Osteoblast (primary cell): ENCODE measurements at places on chromosomes 3 and 15. TPM values are rescaled to one million over a fixed set of nuclear protein-coding genes. Genes with fewer than 3 reads are reported as not detected.

Gene ACAP2
- 115 and 121 TPM in 2 replicates for total RNA-seq

Gene LRRIQ4
- under 0.01 and 0.29 TPM in 2 replicates for total RNA-seq

Gene CHRNB4
- not detected in 2 replicates for total RNA-seq

Gene RPP25
- total RNA-seq = 6.2 and 6.9 TPM in 2 replicates

Gene SMCO1
- not detected in 2 replicates for total RNA-seq

Gene NANOGP8
- under 0.01 and 1.2 TPM in 2 replicates for total RNA-seq

Gene SSUH2
- total RNA-seq = not detected in 2 replicates

Gene KCNH8
- total RNA-seq = not detected in 2 replicates

Gene UCN2
- total RNA-seq = 0.29 and 0.72 TPM in 2 replicates

Gene CFAP20DC
- total RNA-seq = 2.2 and 4.7 TPM in 2 replicates

Gene IL12A
- 3.2 and 4.7 TPM in 2 replicates for total RNA-seq

Gene TM4SF18
- total RNA-seq = 0.29 TPM in 1 of 2 replicates, not detected in the other

Gene FAH
- 17.7 and 21.2 TPM in 2 replicates for total RNA-seq

Gene VGLL3
- 198 and 242 TPM in 2 replicates for total RNA-seq

Gene CNTN4
- total RNA-seq = under 0.01 TPM in 1 of 2 replicates, not detected in the other

Gene AAGAB
- total RNA-seq = 41.8 and 51.0 TPM in 2 replicates

Gene LMOD3
- total RNA-seq = not detected in 2 replicates

Gene RAB11A
- total RNA-seq = 55.7 and 68.0 TPM in 2 replicates

Gene HRG
- total RNA-seq = not detected in 2 replicates

Gene LDHAL6B
- not detected in 2 replicates for total RNA-seq

Gene ENTPD3
- 0.36 and 0.88 TPM in 2 replicates for total RNA-seq

Gene PCBP4
- total RNA-seq = 19.7 and 22.4 TPM in 2 replicates

Gene ZNF619
- 6.5 and 8.5 TPM in 2 replicates for total RNA-seq

Gene MESP2
- 0.72 and 1.5 TPM in 2 replicates for total RNA-seq

Gene GPR62
- under 0.01 TPM in 1 of 2 replicates, not detected in the other for total RNA-seq

Gene TIMP4
- total RNA-seq = 2.4 and 3.3 TPM in 2 replicates

Gene KLHL40
- not detected in 2 replicates for total RNA-seq

Gene MAGEL2
- not detected in 2 replicates for total RNA-seq

Gene RASL12
- total RNA-seq = under 0.01 and 0.36 TPM in 2 replicates

Gene RLBP1
- total RNA-seq = under 0.01 TPM in 2 replicates

Gene CDC25A
- 0.88 and 1.1 TPM in 2 replicates for total RNA-seq

Gene TRMT10C
- total RNA-seq = 25.0 and 25.6 TPM in 2 replicates

Gene FANCD2OS
- not detected in 2 replicates for total RNA-seq

Gene CCRL2
- 0.72 and 0.88 TPM in 2 replicates for total RNA-seq

Gene HACD3
- total RNA-seq = 75.3 and 79.6 TPM in 2 replicates

Gene ACP3
- under 0.01 TPM in 1 of 2 replicates, not detected in the other for total RNA-seq

Gene DNAH1
- 8.0 and 8.7 TPM in 2 replicates for total RNA-seq

Gene DTX3L
- 30.6 and 33.7 TPM in 2 replicates for total RNA-seq

Gene C2CD4B
- total RNA-seq = not detected in 2 replicates

Gene GRK7
- not detected in 2 replicates for total RNA-seq

Gene POC1A
- total RNA-seq = 1.8 and 3.2 TPM in 2 replicates

Gene RTP4
- 2.7 and 4.0 TPM in 2 replicates for total RNA-seq

Gene GABRB3
- total RNA-seq = under 0.01 and 1.5 TPM in 2 replicates

Gene ASB14
- total RNA-seq = not detected in 2 replicates

Gene RASGRP1
- 0.36 and 0.59 TPM in 2 replicates for total RNA-seq

Gene AGBL1
- not detected in 2 replicates for total RNA-seq

Gene SOX14
- total RNA-seq = not detected in 2 replicates

Gene HIGD2B
- total RNA-seq = under 0.01 TPM in 1 of 2 replicates, not detected in the other

Gene IMPG2
- 0.29 and 0.36 TPM in 2 replicates for total RNA-seq

Gene APOD
- total RNA-seq = 0.88 and 1.4 TPM in 2 replicates

Gene LRRC3B
- total RNA-seq = not detected in 2 replicates

Gene GLDN
- total RNA-seq = 0.59 and 1.1 TPM in 2 replicates

Gene SPATA12
- not detected in 2 replicates for total RNA-seq
